Smooth muscle cell of the brain vasculature (primary cell): ENCODE measurements at places on chromosomes 5 and 9.

- DNase-seq: no peak
Observed at GRCh38 chr5:132365213-132365612, 4.3 kb upstream of the SLC22A5 start.

- DNase-seq: no peak
Observed at GRCh38 chr9:123267481-123268198, 746 bp downstream of the STRBP start.

GRCh38 chr5:133846478-133847226 lies 121.8 kb downstream of the C5orf15 start:
- no peak for DNase-seq

DNA sequence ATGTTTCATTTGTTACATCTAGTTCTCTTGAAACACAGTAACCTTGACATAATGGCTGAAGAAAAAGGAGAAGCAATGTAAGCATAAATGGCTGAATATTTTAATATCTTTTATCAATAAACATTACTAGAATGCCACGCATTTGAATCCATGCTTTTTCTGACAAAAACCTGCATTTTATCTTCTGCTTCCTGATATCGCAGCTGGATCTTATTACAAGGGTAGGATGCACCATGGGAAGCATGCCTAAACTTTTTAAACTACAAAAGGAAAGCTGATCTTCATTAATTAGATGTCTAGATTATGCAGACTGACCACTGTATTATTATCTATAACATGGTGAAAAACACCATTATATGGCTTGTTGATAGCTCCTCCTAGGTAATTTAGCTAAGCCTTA lies 156.6 kb downstream of the SLF1 start:
- DNase-seq: no peak
